ENCODE measurements at places on chromosomes 12 and 14.

GRCh38 chr12:41437563-41437962, 249.4 kb downstream of the PDZRN4 start:
- DNase-seq: no peak

GRCh38 chr12:113844495-113845210, 121.5 kb downstream of the RBM19 start:
- DNase-seq: no peak

DNA sequence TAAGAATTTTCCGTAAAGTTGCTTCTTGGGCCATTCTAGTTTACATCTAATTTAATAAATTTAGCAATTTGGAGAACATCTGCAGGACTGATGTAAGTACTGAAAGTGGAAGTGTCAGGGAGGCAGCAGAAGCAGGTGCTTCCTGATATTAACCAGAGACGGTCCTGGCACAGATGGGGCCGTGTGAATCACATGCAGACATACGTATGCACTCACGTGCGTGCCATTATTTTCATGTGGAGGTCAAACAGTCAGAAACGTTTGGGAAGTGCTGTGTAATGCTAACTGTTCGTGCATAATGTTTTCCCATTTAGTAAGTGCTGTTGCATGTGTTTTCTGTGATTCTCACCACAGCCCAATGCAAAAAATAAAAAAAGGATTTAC, 87.8 kb upstream of the DYNC1H1 start:
- peak; percentile 81 for DNase-seq

GRCh38 chr14:101500681-101501080, 60.6 kb upstream of the DIO3 start:
- no peak for DNase-seq

DNA sequence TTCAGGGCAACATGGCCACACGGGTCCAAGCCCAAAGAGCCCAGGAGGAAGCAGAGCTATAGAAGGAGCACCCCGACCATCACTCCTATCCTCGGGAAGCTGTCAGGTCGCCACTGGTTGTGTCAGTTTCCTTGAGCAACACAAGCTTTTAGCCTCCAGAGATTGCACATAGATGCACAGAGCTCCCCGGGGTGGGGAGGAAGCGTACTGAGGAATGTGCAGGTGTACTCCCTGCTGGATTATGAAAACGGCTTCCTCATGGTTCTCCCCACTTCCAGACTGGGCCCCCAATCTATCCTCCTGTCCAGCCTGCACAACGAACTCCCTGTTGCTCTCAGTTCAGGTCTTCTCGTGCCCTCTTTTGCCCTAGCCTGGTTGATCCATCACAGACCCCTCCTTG, 30.3 kb upstream of the IRF2BPL start:
- DNase-seq: no peak

DNA sequence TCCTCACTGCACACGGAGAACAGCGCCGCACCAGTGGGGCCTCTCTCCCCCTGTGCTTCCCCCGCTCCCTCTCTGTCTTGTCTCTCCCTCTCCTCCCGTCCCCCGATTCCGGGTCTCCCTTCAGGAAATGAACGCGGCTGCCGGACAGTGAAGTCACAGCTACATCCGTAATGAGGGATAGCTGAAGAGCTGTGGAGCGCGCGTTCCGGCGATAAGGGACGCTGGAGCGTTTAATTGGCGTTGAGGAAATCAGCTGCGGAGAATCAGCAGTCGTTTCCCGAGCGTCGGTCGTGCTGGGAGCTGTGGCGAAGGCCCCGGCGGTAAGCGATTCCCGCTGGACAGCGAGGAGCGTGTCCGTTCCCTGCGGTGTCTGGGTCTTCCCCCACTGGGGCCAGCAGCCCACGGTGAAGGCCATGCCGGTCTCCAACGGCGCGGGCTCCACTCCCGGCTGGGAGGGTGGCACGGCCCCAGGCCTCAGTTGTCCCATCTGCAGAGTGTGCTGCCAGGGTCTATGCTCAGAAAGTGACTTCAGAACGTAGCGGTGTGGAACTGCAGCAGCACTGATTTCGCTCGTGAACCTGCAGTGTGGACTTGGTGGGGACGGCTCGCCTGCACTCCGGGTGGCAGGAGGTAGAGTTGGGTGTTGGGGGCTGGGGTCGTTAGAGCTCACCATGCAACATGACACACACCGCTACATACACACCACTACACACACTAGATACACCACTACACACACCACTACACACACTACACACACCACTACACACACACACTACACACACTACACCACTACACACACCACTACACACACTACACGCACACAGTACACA, 10.9 kb downstream of the NOC4L start:
- peak; percentile 42 for DNase-seq

GRCh38 chr12:103642240-103642864, 55.3 kb downstream of the STAB2 start:
- DNase-seq: no peak

- no peak for DNase-seq
These were observed 3.1 kb upstream of the GYS2 start for GRCh38 chr12:21607701-21608100.

DNA sequence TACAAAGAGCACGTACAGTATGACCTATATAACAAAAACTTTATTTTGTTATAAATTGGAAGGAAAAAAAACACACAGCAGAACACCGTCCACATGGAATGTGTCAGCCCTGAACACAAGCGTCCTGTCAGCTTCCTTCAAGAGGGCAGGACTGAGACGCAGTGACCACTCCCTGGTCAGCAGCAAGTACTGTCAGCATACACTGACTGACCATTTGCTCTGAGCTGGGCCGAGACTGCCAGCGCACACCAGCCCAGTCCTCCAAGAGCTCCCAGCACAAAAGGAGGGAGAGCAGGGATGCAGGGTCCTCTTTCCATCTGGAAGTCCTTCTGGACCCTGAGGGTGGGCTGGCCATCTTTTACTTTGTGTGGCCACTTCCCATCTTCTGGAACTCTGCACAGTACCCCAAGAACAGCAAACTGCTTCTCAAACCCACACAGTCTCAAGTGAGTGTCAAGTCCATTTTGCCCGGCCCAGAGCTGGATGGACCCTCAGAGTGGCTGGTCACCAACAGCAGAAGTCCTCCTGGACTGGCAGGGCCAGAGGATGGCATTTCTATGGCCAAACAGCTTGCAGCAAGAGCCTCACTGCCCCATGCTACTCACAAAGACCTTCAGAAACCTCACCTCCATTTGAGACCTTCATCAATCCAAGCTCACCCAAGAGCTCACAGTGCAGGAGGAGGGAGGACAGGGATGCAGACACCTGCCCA, 11.7 kb downstream of the CCDC88C start:
- no peak for DNase-seq

GRCh38 chr14:24367514-24368211, at the start of gene NFATC4:
Gene NFATC4 (plus strand): TSS chr14:24368184. CDS start chr14:24368341, 157 bp downstream.
- DNase-seq: peak; percentile 63

DNA sequence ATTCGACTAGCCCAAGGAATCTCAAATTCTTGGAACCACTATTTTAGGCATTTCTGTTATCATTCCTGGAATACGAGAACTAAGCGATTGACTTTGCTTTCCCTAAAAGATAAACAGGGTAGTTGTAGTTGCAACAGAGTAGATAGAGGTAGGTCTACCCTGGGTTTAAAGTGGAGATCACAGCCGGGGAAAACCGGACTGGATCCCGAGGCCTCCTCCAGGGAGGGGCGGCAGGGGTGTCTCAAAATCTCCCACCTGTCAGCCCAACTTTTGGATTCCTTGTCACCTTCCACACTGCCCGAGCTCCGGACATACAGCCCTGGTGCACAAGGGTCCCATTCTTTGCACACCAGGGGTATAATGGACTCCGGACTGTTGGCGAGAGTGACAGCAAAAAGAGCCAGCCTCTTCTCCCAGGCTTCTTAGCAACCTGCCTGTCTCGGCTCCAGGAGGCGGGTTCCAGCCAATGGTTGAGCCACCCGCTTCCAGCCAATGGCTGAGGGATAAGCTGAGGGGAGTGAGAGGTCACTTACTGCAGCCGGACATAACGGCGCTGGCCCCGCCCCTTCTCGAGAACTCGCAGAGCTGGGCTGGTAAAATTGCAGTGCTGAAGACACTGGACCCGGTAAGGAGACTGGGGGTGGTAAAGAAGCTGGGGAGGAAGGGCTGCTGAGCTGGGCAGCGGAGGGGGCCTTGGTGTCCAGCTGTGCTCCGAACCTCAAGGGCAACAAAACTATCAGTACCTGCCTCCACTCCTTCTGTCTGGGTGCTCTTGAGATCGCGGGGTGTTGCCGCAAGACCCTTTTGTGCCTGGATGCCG, at the start of gene SUOX:
SUOX (plus strand) TSS at position 562 of the 820 bp plus-strand sequence. CDS start 4,946 bp downstream, outside the sequence.
- DNase-seq: peak; percentile 98

- no peak for DNase-seq
These were observed 1.3 kb downstream of the HOXC5 start for GRCh38 chr12:54033980-54034784.

DNA sequence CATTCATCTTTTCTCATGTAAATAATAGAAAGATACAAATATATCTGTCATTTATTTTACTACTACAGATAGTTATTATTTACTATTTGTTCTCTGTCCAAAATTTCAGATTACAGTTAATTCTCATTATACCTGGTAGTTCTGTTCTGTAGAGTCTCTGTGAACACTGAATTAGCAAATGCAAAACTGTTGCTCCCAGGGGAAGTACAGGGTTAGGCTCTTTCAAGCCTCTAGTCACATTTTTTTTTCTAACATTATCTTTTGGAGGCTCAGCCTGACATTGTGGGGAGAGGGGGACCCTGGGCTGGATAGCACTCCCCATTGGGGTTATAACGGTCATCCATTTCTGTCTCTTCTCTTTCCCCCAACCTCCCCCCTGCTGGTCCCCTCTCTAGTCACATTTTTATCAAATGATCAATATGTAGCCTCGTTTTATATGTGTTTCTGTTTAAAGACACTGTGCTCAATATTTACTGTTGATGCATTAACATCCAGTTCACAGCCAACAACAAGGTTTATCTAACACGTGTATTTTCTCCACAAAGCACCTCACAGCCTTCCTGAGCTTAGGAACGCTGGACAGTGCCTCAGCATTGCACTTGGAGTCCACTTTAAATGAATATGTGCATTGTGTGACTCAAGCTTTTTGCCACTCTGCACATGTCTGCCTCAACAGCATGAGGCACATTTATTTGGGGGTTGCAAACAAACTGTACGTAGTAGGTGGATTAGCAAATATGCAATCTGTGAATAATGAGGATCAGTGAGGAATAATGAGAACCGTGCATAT, 4.7 kb downstream of the SMCO2 start:
- DNase-seq: no peak

DNA sequence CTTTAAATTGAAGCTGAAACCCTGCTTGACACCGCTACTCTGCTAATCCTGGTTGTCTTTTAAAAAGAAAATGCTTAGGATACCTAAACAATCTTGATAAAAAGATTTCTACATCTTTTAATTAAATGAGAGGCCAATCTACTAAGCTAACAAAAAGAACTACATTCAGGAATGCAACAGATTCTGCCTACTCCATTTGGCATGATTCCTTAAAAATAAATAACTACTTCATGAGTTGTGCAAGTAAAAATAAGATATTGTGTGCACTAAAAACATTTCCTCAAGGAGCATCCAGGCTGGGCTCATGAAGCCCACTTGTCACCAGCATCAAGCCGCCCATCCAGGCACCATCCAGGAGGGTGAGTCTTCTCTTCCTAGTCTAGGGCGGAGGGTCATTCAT, 197.5 kb downstream of the PAX9 start:
- DNase-seq: no peak

- DNase-seq: no peak
These were observed 5.2 kb downstream of the OR4E1 start for GRCh38 chr14:21668377-21668776.

GRCh38 chr12:26318661-26319068, 123.3 kb downstream of the SSPN start:
- DNase-seq: peak; percentile 62

GRCh38 chr14:105012171-105012985, 8.5 kb downstream of the CDCA4 start:
- no peak for DNase-seq

GRCh38 chr14:71507681-71508080, 424.5 kb upstream of the RGS6 start:
- DNase-seq: no peak

DNA sequence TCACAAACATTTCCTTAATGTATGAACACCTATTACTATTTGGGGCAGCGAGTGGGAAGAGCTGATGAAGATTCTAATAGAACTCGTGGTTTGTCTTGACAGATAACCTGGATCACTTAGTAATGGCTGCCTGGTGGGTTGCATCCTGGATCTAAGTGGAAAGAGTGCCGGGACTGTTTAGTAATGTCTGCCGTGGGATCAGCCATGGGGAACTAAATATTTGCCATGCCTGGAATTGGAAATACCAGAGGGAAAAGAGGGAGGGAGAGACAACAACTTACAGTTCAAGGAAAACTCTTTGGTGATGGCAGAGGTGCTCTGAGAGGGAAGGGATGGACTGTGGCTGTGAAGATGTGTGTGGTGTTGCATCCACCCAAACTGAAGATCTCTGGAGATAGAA, 21.3 kb upstream of the CCDC63 start:
- DNase-seq: no peak

DNA sequence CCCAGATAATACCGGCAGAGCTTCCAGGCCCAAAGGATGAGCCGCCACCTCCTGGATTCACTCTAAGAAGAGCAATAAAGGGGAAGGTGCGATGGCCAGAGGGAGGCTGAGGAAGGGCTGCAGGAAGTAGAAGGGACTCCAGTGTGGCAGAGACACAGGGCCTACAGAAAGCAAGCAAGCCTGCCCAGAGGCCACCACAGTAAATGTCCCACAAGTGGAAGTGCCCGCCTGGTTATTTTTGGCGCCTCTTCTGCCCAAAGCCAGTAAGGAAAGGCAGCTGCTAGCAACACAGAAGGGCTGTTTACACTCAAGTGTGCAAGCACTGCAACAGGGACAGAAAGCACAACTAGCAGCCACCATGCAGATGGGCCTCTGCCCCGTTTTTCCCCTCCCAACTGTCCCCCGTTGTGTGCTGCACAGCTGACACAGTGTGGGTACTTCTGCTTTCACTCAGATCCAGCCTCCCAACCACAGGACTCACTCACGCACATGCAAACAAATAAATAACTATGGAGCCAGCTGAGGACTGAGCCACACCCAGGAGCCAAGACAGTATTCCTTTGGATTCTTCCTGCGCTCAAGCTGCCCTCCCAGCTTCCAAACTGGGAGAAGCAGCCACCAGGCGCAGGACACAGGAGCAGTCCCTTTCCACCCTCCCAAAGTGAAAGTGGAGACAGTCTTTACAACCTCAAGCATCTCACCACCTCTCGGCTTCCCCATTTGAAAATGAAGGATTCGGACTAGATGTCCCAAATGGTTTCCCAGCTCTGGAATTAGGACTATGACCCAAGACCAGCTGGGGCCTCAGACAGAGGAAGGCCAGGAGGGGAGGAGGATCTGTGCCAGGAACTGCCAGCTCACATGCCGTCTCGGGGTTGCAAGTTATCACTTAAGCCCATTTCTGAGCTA, 40.0 kb upstream of the PNMA1 start:
- no peak for DNase-seq

DNA sequence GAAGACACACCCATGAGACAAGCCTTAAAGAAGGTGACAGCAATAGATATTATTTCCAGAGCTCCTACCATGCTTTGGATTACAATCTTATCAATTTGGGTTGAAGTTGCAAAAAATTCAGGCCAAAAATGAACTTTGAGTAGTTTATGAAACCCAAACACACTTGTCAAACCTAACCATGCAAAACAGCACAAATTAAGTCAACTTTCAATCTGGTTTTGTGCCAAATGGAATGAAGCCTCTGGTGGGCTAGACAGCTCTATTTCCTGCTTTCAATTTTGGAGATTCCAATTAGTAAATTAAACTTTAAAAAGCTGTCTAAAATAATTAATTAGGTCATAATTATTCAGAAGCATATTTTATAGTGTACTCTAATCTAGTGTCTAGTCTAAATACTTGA, 203.4 kb downstream of the SYT1 start:
- DNase-seq: no peak
